Activated effector memory CD4-positive, alpha-beta T cell treated with anti-CD3 and anti-CD28 coated beads, Interleukin-2, amount 50 U/mL, for 16 hours (primary cell): ENCODE measurements at places on chromosomes 7 and 10.

DNA sequence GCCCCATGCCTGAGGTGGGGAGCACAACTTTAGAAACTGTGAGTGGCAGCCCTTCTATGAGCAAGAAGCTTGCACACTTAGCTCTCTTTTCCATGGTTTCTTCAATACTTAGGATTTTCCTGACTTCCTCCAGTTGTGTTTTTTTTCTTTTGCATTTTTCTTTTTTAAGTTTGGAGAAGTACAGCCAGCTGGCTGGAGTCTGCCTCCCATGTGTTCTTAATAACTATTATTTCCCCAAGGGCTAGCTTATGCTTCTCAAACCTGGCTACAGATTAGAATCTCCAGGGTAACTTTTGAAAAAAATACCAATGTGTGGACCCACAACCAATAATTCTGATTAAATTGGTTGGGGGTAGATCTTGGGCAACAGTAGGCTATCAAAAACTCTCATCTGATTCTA, 37.4 kb upstream of the MEOX2 start:
- DNase-seq = no peak

DNA sequence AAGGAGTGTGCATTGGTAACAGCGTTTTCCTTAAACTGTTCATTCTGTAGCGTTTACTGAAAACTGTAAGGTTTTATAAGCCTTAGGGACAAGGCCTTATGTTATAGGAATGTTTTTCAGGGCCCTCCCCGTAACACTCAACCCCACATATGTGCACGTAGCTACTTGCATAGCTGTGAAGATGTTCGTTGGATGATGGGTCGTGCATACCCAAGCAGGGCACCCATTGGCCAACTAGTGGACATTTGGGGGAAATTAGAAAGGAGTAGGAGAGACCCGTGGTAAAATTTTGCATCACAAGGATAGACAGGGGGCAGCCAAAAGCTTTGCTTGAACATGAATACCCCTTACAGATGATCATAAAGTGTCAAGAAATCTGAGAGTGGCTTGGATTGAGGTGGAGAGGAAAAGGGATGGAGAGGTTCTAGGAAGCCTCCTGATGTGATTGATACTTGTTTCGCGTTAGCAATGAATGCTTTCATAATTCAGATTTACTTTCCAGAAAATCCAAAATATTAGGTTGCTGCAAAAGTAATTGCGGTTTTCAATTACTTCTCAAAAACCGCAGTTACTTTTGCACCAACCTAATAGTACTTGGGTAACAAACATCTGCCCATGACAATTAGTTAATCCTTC, 878 bp downstream of the SEC61A2 start:
- DNase-seq = peak; percentile 76

DNA sequence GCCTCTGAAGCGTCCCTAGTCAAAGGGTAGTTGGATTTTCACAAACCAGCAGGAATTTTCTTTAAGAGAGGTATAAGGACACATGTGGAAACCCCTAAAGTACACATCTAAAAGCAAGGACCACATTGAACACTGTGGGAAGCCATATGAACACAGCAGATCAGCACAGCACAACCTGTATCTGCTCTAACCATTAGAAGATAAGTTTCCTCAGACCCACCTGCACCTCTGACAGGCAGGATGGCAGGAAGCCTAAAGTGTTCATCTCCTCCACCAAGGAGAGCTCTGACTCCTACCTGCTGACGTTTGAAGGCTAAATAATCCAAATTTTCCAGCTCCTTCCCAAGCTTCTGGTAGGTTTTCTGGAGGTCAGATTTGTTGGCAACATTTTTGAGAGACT, 174.4 kb downstream of the CTNNA3 start:
- DNase-seq = no peak

GRCh38 chr7:137696376-137696775, 150.4 kb downstream of the DGKI start:
- DNase-seq = no peak

DNA sequence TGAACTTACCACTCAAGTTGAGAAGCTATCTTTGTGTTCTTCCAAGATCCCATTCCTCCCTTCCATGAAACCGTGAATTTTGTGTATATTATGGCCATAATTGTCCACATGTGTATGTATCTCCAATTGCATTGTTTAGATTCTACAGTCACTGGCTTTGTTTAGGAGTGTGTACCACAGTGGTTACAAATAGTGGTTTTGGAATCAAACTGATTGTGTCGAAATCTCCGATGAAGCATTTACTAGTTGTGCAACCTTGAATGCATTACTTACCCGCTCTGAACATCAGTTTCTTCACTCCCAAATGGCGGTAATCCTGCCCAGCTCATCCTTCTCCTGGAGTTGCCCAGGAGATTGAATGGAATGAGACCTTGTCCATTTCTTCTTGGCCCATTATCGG, 145.0 kb upstream of the ZNF32 start:
- DNase-seq = no peak

DNA sequence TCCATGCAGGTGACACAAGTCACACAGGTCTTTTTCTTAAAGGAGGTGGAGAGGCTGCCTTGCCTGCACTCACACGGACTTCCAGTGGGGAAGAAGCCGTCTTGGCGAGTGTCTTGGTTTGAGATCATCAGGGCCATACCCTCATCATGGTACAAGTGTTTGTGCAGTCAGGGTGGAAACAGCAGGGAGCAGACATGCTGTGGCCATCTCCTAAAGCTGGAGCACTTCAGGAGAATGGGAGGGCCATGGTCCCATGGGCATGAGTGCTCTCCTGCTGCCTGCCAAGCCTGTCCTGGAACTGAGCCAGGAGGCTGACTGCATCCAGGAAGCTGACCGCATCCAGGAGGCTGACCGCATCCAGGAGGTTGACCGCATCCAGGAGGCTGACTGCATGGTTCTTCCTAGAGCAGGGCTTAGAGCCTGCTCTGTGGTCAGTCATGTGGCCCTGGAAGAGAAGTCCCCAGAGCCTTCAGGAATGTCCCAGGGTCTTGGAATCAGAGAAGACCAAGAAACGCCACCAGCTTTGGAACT, 98.4 kb downstream of the ADARB2 start:
- DNase-seq = no peak

- DNase-seq = no peak
Observed at GRCh38 chr10:118944959-118945633, 84.4 kb upstream of the NANOS1 start.

- DNase-seq = no peak
Observed at GRCh38 chr10:68251625-68252495, 19.9 kb upstream of the ATOH7 start.
